ENCODE measurements at places on chromosomes 4 and X.
A peak's percentile ranks its signal among the peaks of the same experiment; 100 is the strongest.

- DNase-seq = no peak
Measured at GRCh38 chrX:84487365-84488353, 14.6 kb downstream of the HDX start.

DNA sequence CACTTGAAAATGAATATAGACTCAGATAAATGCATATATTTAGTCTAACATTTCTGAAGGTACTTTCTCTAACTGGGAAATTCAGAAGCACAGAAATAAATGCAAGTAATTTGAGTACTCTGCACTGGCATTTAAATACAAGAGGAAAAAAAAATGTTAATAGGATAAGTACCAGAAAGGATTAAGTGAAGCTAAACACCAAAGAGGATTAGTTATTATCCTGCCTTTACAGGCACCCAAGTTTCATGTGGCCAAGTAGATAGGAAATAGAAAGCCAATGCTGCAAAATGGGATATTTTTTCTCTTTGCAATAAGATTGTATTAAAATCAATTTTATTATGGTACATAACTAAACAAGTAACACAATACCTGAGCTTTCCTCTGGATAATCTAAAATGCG is 762.5 kb downstream of the PCDH7 start:
- DNase-seq = no peak

DNA sequence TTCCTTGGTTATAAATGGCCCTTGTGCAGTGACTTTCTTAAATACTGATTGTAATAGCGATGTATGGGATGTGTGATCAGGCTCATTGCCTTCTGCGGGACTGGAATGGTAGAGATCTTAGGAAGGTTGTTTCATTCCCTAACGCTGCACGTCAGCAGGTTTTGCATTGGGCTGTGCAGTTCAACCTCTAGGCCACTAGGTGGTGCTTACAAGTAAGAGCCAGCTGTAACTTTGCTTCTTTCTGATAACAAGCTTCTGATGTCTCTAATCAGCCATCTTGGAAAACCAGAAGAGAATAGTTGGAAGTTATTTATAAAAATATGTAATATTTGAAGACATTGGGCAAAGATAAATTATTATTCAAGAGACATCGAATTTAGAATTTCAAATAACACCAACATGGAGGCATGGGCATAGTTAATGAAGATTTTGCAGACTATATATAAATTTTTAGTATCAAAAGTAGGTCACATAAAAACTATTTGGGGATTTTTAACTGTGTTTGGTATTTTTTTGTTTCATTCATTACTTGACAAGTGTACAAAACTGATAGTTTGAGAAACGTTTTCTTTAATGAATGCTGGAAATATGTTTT is 339.7 kb upstream of the PCDH7 start:
- DNase-seq = peak; percentile 40

GRCh38 chr4:156770140-156770539 is 201.5 kb downstream of the PDGFC start:
- DNase-seq = no peak

- DNase-seq = peak; percentile 54
Measured at GRCh38 chrX:47321386-47321785, 49.0 kb upstream of the ZNF157 start.

- DNase-seq = no peak
Measured at GRCh38 chrX:69374569-69374968, 129.6 kb upstream of the NALF2 start.

GRCh38 chr4:139266208-139266582 is 13.8 kb downstream of the MGARP start:
- DNase-seq = no peak

DNA sequence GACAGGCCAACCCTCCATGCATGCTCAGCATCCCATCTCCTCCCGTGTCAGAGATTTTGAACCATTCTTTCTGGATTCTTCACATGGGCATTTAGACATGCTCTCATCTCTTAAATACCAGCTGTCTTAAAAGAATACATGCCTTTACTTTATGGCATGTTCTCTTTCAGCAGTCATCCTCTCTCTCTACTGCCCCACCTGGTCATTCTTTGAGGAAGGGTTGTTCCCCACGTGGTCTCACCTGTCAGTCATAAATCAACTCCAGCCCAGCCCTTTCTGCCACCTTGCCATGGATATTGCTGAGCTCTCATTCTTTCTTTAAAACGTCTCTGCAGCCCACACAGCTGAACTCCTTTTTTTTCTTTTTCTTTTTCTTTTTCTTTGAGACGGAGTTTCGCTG is 111.3 kb downstream of the ARHGAP10 start:
- DNase-seq = no peak

GRCh38 chr4:67048530-67048929 is 496.8 kb downstream of the CENPC start:
- no peak for DNase-seq

GRCh38 chr4:89610236-89610635 is 226.7 kb downstream of the SNCA start:
- DNase-seq = no peak

GRCh38 chr4:109334129-109335105 is 32.0 kb upstream of the COL25A1 start:
- peak; percentile 43 for DNase-seq

DNA sequence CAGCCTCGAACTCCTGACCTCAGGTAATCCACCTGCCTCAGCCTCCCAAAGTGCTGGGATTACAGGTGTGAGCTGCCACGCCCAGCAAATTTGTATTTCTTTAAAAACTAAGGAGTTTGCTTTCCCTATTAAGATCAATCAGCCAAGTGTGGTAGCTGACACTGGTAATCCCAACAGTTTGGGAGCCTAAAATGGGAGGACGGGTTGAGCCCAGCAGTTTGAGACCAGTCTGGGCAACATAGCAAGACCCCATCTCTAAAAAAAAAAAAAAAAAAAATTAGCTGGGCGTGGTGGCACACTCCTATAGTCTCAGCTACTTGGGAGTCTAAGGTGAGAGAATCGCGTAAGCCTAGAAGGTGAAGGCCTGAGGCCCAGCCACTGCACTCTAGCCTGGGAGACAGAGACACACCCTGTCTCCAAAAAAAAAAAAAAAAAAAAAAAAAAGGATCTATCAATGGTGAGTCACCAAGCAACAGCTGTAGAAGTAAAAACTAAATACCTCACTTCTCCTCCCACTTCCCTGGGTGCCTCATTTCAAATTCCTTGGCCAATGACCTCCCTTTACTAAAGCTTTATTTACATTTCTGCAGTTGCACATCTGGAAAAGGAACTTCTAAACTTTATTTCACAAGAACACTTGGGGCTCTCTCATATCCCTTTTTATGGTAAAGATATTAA is 54.5 kb downstream of the LDB2 start:
- DNase-seq = peak; percentile 84

DNA sequence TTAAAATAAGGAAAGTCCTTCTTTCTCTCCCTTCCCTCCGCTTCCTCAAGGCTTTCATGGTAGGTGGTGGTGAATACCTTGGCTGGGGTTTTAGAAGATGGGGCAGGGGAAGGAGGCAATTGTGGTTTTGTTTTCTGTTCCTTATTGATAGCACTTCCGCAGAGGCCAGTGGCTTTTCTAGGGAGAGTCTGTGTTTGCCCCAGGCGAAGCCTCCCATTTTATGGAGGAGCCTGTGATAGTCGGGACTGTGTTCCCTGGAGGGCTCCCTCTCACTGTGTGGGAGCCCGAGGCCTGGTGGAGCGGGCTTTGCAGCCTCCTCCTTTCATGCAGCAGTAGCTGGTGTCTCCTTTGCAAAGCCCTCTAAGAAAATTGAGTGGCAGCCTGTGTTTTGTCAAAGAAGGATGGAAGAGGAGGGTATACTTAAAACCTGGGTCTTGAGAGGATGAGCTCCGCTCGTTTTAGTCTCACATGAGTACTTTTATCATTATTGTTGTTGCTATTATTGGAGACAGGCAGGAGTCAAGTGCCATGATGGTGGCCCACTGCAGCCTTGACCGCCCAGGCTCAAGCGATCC is 29.8 kb upstream of the STOX2 start:
- no peak for DNase-seq

DNA sequence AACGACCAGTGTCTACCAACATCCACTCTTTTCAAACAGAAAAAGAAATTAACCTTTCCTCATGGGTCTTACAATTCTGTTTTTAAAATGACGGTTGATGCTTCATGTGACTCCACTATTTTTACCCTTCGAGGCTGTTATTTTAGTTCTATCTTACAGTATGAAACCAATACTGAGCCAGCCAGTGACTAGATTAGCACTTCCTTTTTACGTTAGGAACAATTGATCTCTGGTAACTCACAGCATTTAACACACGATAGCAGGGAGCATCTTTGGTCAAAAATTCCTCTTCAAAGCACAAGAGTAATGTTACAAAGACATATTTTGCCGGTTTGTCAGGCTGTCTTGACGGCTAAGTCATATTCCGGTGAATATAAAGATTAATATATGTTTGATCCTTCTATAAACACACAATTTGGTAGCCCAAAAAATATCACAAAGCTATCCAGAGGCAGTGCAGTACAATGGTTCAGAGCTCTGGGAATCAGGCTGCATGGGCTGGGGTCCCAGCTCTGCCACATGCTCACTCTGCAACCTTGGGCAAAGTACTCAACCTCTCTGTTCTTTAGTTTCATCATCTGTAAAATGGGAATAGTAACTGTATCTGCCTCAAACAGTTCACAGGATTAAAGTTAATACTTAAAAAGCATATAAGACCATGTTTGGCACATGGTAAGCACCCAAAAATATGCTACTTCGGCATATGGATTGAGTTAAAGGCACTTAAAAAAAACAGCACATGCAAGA is 62.9 kb upstream of the TXK start:
- no peak for DNase-seq

DNA sequence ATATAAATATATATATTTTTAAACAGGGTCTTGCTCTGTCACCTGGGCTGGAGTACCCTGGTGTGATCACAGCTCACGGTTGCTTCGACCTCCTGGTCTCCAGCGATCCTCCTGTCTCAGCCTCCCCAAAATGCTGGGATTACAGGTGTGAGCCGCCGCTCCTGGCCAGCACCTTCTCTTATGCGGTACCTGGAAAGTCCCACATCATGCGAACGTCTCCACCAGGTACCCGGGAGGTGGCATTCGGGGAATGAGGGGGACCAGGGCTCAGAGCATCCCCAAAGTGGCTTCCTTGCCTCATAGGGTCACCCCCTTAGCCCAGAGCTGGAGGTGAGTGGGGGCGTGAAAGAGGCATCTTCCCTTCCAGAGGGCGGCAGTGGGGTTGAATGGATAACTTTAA is 84.0 kb upstream of the PPP2R3B start:
- DNase-seq = no peak

DNA sequence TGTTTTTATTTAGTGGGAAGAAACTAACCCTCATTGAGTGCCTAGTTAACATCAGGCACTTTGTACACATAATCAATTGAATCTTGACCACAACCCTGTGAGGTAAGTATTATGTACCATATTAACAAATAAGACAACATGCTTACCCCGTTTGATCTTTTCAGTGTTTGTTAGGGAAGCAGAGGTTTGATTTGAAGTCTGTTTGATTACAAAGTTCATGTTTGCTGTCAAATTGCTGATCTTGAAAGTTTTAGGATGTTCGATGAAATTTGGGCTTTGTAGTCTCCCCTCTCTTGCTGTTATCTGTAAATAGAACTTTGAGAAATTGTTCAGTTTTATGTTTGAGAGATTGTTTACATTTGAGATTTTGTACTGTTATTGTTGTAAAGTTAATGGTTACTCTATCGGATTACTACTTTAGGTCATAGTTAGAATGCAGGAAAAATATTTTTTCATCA is 13.4 kb upstream of the ADH4 start:
- DNase-seq = no peak

GRCh38 chrX:104250470-104250869 is 4.3 kb downstream of the ESX1 start:
- no peak for DNase-seq

DNA sequence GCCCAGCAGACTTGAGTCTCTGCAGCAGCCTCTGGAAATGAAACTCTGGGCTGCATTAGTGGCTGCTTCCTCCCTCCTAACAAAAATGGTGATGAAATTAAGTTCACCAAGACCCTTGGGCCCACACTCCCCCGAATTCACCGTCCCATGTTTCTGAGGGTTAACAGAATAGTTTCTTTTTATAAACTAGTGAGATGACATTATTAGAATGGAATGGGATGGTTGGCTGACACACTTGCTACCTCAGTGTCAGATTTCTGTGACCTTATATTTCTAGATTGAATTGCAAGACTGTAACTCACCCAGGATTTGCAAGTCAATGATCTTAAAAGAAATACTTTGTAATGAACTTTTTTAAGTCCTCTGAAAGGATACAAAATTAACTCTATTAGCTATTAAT is 127.1 kb downstream of the SHROOM3 start:
- DNase-seq = peak; percentile 90

Measured in fibroblast of skin of abdomen (primary cell).